Pericardium fibroblast (primary cell): ENCODE measurements at places on chromosomes 6 and 20. TPM values are rescaled to one million over a fixed set of nuclear protein-coding genes. Genes with fewer than 3 reads are reported as not detected.

HNF4A gene
- total RNA-seq = not detected in 2 replicates

PKIB gene
- total RNA-seq = 0.26 and 2.6 TPM in 2 replicates

SNRNP48 gene
- total RNA-seq = 6.8 and 7.8 TPM in 2 replicates

KCNQ2 gene
- not detected in 2 replicates for total RNA-seq

RRAGD gene
- total RNA-seq = 0.17 and 1.5 TPM in 2 replicates

LINC00237 gene
- total RNA-seq = not detected in 2 replicates

ZHX3 gene
- total RNA-seq = 31.5 and 41.4 TPM in 2 replicates

CHMP4B gene
- 41.2 and 51.1 TPM in 2 replicates for total RNA-seq

HLA-DPB1 gene
- total RNA-seq = 7.7 and 7.8 TPM in 2 replicates

ASIP gene
- total RNA-seq = not detected in 2 replicates

TBXT gene
- total RNA-seq = not detected in 2 replicates

IRF4 gene
- total RNA-seq = 0.34 TPM in 1 of 2 replicates, not detected in the other

CTAGE9 gene
- total RNA-seq = not detected in 2 replicates

NRN1 gene
- 1.2 TPM in 1 of 2 replicates, not detected in the other for total RNA-seq

MUC22 gene
- total RNA-seq = not detected in 2 replicates

CNBD2 gene
- 1.3 and 2.5 TPM in 2 replicates for total RNA-seq

NDRG3 gene
- total RNA-seq = 12.4 and 15.6 TPM in 2 replicates

DSE gene
- total RNA-seq = 36.8 and 44.2 TPM in 2 replicates

TRIM31 gene
- not detected in 2 replicates for total RNA-seq

COL9A1 gene
- total RNA-seq = not detected in 2 replicates

PDE7B gene
- 7.5 and 7.7 TPM in 2 replicates for total RNA-seq

HS3ST5 gene
- not detected in 2 replicates for total RNA-seq

AKAP12 gene
- total RNA-seq = 40.8 and 103 TPM in 2 replicates

NFKBIL1 gene
- total RNA-seq = 16.6 and 19.9 TPM in 2 replicates

CPXM1 gene
- 13.2 and 49.5 TPM in 2 replicates for total RNA-seq

SPINT3 gene
- total RNA-seq = not detected in 2 replicates

MAFB gene
- total RNA-seq = 1.1 and 3.7 TPM in 2 replicates

PROKR2 gene
- not detected in 2 replicates for total RNA-seq

SAMD3 gene
- 2.8 TPM in 1 of 2 replicates, not detected in the other for total RNA-seq

CFB gene
- 11.4 and 11.6 TPM in 2 replicates for total RNA-seq

MICB gene
- 3.9 and 12.6 TPM in 2 replicates for total RNA-seq

LAMA2 gene
- 149 and 154 TPM in 2 replicates for total RNA-seq

BHLHE23 gene
- not detected in 2 replicates for total RNA-seq

CTSA gene
- total RNA-seq = 130 and 166 TPM in 2 replicates

TRIM40 gene
- not detected in 2 replicates for total RNA-seq

RIMS4 gene
- total RNA-seq = 0.12 and 0.34 TPM in 2 replicates

PNPLA1 gene
- not detected in 2 replicates for total RNA-seq

HSPA12B gene
- 3.2 and 5.0 TPM in 2 replicates for total RNA-seq

RCAN2 gene
- total RNA-seq = 0.51 TPM in 1 of 2 replicates, not detected in the other

GSTA3 gene
- not detected in 2 replicates for total RNA-seq

NKAPL gene
- 2.3 and 3.7 TPM in 2 replicates for total RNA-seq

FAXC gene
- total RNA-seq = 0.26 and 0.58 TPM in 2 replicates

PCMT1 gene
- total RNA-seq = 61.8 and 88.1 TPM in 2 replicates

HLA-DRB1 gene
- total RNA-seq = not detected in 2 replicates

BMP7 gene
- total RNA-seq = not detected in 2 replicates

PMEPA1 gene
- 1.6 and 1.7 TPM in 2 replicates for total RNA-seq

C20orf144 gene
- 0.09 TPM in 1 of 2 replicates, not detected in the other for total RNA-seq

ASXL1 gene
- total RNA-seq = 20.2 and 23.8 TPM in 2 replicates

SNAP25 gene
- total RNA-seq = 0.35 and 2.1 TPM in 2 replicates

SLC17A9 gene
- total RNA-seq = 2.0 and 5.0 TPM in 2 replicates
